Naive thymus-derived CD4-positive, alpha-beta T cell (primary cell): ENCODE measurements at places on chromosomes 3 and 15.

GRCh38 chr3:120498556-120499346, 48.0 kb upstream of the FSTL1 start:
- no peaks in the 10 kb centered on the region for H3K36me3 ChIP-seq
- DNase-seq, result no peak
- H3K4me1 ChIP-seq, result no peaks in the 10 kb centered on the region
- H3K4me3 ChIP-seq, result no peak overlapping the region
- no peaks in the 10 kb centered on the region for H3K27me3 ChIP-seq

- no peak overlapping the region for H3K4me3 ChIP-seq
- H3K4me1 ChIP-seq, result no peaks in the 10 kb centered on the region
- H3K27ac ChIP-seq, result no peak overlapping the region
- no peak for DNase-seq
- H3K36me3 ChIP-seq, result no peaks in the 10 kb centered on the region
- H3K27me3 ChIP-seq, result no peaks in the 10 kb centered on the region
Measured at GRCh38 chr15:35738370-35738769, 192.4 kb upstream of the DPH6 start.

GRCh38 chr3:53216723-53217122, 39.1 kb downstream of the TKT start:
- no peak overlapping the region for H3K27ac ChIP-seq
- H3K4me3 ChIP-seq, result no peak overlapping the region
- H3K27me3 ChIP-seq, result no peaks in the 10 kb centered on the region
- no peak for DNase-seq
- no peaks in the 10 kb centered on the region for H3K4me1 ChIP-seq

DNA sequence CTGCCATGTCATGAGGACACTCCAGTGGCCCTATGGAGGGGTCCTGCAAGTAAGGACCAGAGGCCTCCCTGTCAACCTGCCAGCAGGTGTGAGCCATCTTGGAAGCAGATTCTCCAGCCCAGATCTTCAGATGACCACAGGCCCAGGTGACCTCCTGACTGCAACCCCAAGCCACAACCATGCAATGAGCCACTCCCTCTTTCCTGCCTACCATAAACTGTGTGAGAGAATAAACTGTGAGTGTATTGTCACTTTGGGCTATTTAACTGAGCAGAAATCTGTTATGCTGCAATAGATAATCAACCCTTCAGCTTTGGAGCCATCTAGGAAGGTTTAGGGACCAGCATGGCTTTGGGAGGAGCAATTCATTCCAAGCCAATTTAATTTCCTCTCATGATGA, 367.9 kb downstream of the SHQ1 start:
- no peak overlapping the region for H3K27ac ChIP-seq
- no peak for DNase-seq
- H3K27me3 ChIP-seq, result no peaks in the 10 kb centered on the region

- H3K4me1 ChIP-seq, result no peaks in the 10 kb centered on the region
- H3K4me3 ChIP-seq, result no peak overlapping the region
- H3K27me3 ChIP-seq, result no peaks in the 10 kb centered on the region
- H3K27ac ChIP-seq, result no peak overlapping the region
- DNase-seq, result no peak
Measured at GRCh38 chr3:60177726-60178125, 1073.5 kb downstream of the FHIT start.

- no peaks in the 10 kb centered on the region for H3K4me1 ChIP-seq
- DNase-seq, result no peak
- H3K27ac ChIP-seq, result no peak overlapping the region
- no peaks in the 10 kb centered on the region for H3K36me3 ChIP-seq
- H3K4me3 ChIP-seq, result no peak overlapping the region
- no peaks in the 10 kb centered on the region for H3K27me3 ChIP-seq
Measured at GRCh38 chr15:56973463-56973862, 55.0 kb downstream of the TCF12 start.

DNA sequence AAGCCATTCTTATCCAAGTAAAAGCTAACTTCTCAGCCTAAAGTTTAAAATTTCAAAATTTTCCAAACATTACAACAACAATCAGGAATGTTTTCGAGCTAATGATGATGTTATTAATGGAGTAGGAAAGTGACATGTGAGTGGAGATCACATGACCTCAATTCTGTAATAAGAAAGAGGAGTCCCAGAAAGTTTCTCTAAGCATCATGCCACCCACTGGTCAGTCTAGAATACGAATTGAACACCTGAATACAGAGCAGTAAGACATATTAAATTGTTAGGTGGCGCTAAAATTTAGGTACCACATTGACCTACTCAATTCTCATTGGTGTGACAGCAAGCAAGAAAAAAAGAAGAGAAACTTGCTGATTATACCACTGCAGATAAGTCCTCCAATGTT, 163.9 kb downstream of the DCLK3 start:
- no peaks in the 10 kb centered on the region for H3K27me3 ChIP-seq
- no peak overlapping the region for H3K4me3 ChIP-seq
- no peak for DNase-seq
- H3K4me1 ChIP-seq, result no peaks in the 10 kb centered on the region

- H3K4me3 ChIP-seq, result no peak overlapping the region
- H3K27ac ChIP-seq, result no peak overlapping the region
- H3K27me3 ChIP-seq, result no peaks in the 10 kb centered on the region
- peaks cover 29% of the 10 kb centered on the region for H3K36me3 ChIP-seq
- no peak for DNase-seq
- no peaks in the 10 kb centered on the region for H3K4me1 ChIP-seq
Measured at GRCh38 chr15:101283931-101284330, 6.6 kb upstream of the SELENOS start.

GRCh38 chr15:38038659-38039442, 104.4 kb downstream of the TMCO5A start:
- no peaks in the 10 kb centered on the region for H3K27me3 ChIP-seq
- no peaks in the 10 kb centered on the region for H3K4me1 ChIP-seq
- H3K27ac ChIP-seq, result no peak overlapping the region
- H3K36me3 ChIP-seq, result no peaks in the 10 kb centered on the region
